ENCODE measurements at places on chromosomes 3 and 15. TPM values are rescaled to one million over a fixed set of nuclear protein-coding genes. Genes with fewer than 3 reads are reported as not detected.

Gene PTH1R
- not detected for total RNA-seq

Gene TMEM207
- not detected for total RNA-seq

Gene RAD51
- 79.9 TPM for total RNA-seq

Gene CCDC39
- not detected for total RNA-seq

DNA sequence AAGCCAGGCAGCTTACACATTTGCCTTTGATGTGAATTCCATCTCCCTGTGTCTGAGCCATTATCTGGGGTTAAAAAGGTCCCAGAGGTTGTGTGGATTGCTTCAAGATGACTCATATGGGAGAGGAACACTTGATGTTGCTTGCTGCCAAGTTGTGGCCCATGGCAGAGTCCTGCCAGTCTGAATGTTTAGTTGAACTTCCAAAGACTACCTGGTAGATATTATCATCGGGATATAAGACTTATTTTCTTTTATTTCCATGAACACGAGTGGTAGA lies 85.6 kb downstream of the TJP1 start:
- no peak for DNase-seq

GRCh38 chr3:8647137-8647985 lies 2.8 kb upstream of the SSUH2 start:
- DNase-seq = no peak

DNA sequence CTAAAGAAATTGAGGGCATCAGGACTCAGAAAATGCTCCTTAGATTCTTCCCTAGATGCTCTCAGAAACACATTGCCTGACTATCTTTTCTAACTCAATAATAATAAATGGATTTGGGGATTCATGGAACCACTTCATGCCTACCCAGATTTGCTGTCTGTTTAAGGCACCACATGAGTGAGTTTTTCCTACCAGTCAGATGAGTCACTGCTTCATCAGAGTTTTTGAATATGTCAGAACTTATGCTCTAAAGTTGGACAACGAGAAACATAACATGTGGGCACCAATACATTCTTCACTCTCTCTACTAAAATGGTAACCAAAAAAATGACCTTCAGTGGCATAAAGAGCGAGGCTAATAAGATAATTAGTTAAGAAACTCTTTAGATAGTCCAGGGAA lies 1135.1 kb downstream of the TUSC7 start:
- DNase-seq = no peak

- no peak for DNase-seq
Measured at GRCh38 chr3:21801631-21802030, 50.6 kb upstream of the ZNF385D start.

GRCh38 chr3:13086531-13086981 lies 13.3 kb upstream of the IQSEC1 start:
- DNase-seq = no peak

GRCh38 chr3:75951941-75952340 lies 166.6 kb upstream of the ZNF717 start:
- no peak for DNase-seq

- peak; percentile 32 for DNase-seq
Measured at GRCh38 chr15:77021803-77022381, 27.0 kb downstream of the PSTPIP1 start.

GRCh38 chr3:72576563-72576962 lies 271.7 kb downstream of the SHQ1 start:
- no peak for DNase-seq

DNA sequence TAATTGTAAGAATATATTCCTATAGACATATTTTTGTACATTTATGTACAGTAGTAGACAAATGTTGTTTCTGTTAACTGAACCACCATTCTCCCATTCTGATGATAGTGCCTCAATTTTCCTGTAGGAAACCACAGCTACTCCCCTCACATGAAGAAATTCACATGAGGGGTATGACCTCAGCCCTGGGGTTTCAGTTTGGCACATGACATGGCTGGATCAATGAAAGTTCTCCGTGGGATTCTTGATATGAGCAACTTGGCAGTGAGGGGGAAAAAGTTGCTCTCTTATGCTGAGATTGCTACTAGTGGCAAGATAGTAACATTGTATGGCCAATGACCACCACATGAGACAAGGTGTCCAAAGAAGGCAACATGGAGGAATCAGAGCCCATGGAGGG lies 1090.3 kb upstream of the CFAP20DC start:
- no peak for DNase-seq

GRCh38 chr15:51135276-51135675 lies 40.6 kb upstream of the TNFAIP8L3 start:
- no peak for DNase-seq

- DNase-seq = no peak
Measured at GRCh38 chr3:37770938-37771918, 90.5 kb upstream of the CTDSPL start.

DNA sequence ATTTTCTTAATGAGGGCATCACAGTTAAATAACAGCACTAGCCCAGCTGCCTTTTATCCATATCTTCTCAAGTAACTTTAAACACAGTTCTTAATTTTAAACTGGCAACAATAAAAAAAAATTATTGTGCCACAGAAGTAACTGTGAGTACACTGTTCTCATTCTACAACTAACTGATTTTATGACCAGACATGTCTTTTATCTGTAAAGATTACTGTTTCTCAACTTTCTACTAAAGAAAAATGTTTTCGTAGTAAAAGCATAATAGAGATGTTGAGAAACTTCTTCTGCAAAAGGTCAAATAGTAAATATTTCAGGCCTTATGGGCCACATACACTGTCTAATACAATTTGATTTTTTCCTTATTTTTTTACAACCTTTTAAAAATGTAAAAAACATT lies 32.0 kb downstream of the PLOD2 start:
- no peak for DNase-seq

Measured in activated naive CD4-positive, alpha-beta T cell treated with anti-CD3 and anti-CD28 coated beads, Interleukin-2, amount 50 U/mL, for 72 hours (primary cell).